ENCODE measurements at places on chromosomes 5 and 9.

DNA sequence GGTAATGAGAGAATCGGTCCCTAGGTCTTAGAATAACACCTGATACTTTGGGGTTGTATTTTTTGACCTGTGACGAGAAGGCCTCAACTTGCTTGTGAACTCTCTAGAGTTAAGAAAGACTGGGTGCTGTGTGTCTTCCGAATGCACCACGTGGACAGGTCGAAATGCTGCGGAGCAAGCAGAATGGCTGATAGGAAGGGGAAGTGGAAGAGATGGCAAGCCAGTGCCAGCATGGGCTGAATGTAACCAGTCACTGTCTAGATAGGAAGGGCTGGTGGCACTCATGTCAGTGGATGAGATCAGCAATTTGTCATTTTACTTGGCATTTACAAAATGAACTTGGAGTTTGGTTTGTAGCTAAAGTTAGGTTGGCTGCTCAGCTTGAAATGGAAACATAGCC, 5.6 kb downstream of the OTULINL start:
- no peak for DNase-seq

- peak; percentile 72 for DNase-seq
These were observed 79.9 kb downstream of the FNBP1 start for GRCh38 chr9:129962889-129963703.

GRCh38 chr5:139177809-139178588, 20.2 kb downstream of the SIL1 start:
- no peak for DNase-seq

GRCh38 chr9:120742951-120743416, 28.7 kb upstream of the MEGF9 start:
- DNase-seq: peak; percentile 66

DNA sequence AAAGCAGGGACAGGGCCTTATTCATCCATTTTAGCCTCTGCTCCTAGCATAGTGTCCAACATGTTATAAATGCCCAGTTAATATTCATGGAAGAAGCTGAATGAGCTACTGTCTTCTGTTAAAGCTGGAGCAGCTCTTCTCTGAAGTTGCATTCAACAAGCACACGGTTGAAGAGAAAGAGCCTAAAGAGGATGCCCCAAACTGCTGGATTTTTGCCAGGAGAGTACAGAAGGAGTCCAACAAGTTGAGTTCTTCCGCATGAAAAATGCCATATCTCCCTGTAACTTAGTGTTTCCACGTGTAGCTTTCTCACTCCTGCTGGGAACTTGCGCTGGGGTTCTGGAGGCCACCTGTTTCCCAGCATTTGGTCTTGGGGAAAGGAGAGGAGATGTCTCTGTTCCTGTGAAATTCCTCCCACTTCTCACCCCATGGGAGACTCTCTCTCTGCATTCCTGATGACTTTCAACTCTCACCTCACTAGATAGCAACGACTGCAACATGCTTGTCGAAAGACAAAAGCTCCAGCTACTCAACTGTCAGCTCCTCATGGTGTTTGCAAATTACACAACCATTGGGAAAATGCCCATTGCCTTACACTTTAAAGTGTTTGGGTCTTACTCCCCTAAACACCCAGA, 122.8 kb downstream of the KIF4B start:
- no peak for DNase-seq

DNA sequence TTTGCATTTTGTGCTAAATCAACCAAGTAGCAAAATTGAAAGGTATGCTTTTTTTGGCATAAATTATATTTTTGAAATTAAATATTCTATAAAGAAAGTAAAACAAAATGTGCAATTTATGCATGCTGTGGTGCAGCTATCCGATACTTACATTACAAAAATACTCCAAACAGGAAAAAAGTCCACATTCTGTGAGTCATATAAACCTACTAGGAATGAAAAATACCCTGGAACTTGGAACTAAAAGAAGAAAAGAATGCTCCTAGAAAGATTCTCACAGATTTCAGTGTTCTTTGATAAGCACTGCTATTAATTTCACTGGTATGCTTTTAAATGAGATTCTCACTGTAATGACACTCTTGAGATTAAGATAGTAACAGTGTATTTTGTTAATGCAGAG, 92.6 kb downstream of the OSMR start:
- DNase-seq: no peak

DNA sequence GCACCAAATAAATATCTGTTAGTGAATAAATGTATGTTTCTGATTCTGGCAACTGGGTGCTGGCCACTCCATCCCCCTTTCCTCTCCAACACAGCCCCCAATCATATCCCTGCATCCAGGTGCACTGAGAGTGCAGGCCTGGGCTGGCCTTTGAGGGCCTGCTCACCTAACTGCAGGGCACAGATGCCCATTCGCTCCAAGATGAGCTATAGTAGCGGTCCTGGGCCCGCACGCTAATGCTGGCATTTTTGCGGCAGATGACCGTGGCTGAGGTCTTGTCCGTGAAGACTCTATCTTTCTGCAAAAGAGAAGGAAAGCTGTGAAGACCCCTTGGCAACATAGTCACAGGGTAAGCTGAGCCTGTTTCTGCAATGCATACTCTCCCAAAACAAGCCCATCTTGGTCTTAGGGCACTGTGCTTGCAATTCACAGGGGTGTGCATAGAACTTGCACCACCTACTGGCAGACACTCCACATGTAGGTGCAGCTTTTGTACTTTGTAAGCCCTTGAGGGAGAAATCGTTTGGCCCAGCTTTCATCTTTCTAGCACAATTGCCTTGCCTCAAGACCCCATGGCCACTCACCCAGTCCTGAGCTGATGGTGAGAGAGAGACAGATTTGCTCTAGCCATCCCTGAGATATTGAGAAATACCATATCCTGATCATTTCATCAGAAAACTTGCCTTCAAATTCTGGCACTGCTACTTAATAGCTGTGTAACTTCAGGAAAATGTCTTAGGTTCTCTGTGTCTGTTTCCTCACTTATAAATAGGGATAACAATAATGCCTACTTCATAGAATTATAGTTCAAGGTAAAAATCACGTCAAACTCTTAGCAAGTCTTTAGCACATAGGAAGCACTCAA, 13.5 kb downstream of the IL12B start:
- DNase-seq: peak; percentile 64

- DNase-seq: no peak
These were observed 6.8 kb downstream of the TSSK1B start for GRCh38 chr5:113427871-113428574.

- peak; percentile 88 for DNase-seq
These were observed 49.7 kb upstream of the FST start for GRCh38 chr5:53430618-53431252.

GRCh38 chr9:127089631-127090081, 32.8 kb downstream of the ANGPTL2 start:
- DNase-seq: no peak

DNA sequence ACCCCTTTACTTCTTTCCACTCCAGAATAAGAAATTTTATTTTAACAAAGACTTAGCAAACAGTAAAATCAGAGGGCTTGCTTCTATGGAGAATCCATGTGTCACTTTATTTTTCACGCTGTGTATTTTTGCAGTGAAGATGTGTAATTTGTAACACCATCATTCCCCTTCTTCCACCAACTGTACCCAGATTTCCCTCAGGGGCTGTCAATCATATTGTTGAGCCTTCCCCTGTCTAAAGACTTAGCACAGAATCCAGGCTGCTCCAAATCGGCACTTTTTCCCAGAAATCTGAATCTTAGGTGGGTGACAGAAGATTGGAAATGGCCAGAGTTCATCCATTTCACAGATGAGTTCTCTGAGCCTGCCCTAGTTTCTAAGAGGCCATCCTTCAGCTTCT, 115.9 kb downstream of the GNAQ start:
- no peak for DNase-seq

DNA sequence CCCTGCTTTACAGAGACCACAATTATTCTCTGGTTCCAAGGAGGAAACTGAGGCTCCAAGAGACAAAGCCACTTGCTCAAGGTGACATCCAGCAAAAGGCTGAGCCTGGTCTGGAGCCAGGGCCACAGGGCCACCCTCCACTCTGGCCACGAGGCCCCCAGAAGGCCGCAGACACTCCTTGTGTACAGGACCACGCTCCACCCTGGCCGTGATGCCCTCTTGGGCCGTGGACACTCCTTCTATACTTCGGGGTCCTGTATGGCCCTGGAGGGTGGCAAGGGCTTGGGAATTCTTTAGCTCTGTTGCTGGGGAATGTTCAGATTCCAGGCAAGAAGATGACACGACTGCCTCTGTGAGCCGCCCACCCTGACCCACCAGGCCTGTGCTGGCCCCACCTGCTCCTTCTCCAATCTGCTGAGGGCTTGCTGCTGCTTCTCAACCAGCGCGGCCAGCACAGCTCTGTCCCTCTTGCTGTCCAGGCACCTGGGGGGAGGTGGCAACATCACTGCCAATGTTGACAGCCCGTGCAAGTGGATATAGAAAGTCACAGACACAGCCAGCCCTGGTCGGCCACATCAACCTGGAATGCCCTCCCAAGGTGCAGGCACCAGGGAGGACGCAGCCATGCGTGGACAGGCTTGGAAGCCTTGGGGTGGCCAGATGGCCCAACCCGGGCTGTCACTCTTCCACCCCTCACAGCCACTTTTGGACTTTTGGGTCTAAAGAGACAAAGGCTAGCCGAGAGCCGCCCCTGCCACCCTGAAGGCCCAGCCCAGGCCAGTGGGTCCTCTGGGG, 20.1 kb upstream of the QSOX2 start:
- no peak for DNase-seq

DNA sequence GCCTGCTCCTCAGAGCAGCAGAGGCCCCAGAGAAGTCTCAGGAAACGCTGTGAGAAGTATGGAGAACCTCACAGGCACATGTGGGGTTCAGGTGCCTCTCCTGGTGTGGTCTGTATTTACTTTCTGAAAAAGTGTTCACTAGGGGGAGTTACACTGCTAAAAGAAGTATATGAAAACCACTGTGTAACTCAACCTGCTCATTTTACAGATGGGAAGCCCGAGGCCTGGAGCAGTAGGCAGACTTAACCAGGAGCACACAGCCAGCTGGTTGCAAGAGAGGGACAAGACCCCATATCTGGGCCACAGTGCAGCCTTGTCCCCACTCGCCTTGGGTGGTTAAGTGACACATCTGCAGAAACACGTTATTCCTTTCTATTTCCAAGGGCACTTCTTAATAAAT, 112.8 kb upstream of the SAP30L start:
- no peak for DNase-seq

DNA sequence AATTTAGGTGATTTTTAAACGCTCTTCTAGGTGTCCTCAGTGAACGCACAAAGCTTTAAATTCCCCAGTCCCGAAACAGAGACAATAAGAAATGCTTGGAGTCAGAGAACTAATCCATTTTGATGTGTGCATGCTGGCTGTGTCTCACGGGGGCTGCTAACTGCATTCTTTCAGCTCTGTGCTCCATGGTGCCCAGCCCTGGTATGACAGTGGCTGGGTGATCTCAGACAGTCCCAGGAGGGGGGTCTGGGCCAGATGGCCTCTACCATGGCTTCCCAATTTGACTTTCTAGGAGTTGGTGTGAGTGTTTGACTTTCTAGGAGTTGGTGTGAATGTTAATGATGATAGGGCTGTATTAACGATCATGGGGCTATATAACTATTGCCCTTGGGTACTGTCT, 12.1 kb downstream of the OLFM1 start:
- no peak for DNase-seq

GRCh38 chr5:42951293-42951840, 88.8 kb downstream of the ANXA2R start:
- no peak for DNase-seq

DNA sequence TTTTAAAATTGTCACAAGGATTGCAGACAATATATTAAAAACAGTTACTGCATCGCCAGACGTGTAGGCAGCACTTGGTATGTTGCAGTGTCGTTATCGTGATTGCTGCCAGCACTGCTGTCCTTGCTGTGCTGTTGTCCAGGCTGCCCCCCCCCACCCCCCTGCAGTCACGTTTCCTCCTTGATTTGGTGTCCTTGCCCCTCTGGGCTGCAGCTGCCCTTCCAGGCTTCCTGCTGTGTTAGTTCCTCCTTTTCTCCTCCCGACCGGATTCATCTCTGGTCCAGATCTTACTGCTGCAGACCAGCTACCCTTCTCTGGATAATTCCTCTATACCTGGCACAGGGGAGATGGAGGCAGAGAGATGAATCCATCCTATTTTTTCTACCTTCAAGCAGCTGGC, 298.9 kb downstream of the TRIM32 start:
- DNase-seq: no peak

DNA sequence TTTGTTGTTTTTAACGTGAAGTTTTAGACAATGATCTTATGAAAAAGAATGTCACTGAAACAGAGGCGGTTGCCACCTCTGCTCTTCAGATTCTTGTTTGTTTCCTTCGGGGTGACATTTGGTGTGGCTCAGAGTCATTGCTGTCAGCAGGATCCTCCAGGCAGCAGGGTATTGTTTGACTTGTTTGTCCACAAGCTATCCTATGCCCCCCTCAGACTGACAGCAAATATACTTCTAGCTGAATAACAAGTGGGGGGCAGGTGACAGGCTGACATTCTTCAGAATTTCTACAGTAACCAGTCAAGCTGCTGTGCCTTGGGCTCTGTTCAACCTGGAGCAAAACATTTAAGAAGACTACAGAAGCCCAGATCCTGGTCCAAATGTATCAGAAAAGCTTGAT, 383.3 kb downstream of the YTHDC2 start:
- no peak for DNase-seq

GRCh38 chr5:123282444-123282843, 140.8 kb downstream of the CEP120 start:
- DNase-seq: no peak

GRCh38 chr9:133991964-133992779, at the start of gene VAV2:
Gene VAV2, minus strand, starts transcription at chr9:133992324. Its CDS starts 46 bp downstream, at chr9:133992278.
- peak; percentile 78 for DNase-seq

GRCh38 chr9:13478160-13478559, 198.7 kb upstream of the MPDZ start:
- DNase-seq: no peak

DNA sequence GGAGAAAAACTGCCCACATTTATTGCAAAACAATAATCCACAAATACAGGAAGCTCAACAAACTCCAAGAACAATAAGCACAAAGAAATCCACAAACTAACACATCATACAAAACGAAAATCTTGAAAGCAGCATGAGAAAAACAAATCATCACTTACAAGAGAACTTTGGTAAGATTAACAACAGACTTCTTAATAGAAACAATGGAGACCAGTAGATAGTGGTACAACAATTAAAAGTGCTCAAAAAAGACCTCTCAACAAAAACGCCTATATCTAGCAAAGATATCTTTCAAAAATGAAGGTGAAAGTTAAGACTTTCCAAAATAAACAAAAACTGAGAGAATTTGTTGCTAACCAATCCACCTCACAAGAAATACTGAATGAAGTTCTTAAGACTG, 38.4 kb downstream of the CDKL3 start:
- peak; percentile 12 for DNase-seq

DNA sequence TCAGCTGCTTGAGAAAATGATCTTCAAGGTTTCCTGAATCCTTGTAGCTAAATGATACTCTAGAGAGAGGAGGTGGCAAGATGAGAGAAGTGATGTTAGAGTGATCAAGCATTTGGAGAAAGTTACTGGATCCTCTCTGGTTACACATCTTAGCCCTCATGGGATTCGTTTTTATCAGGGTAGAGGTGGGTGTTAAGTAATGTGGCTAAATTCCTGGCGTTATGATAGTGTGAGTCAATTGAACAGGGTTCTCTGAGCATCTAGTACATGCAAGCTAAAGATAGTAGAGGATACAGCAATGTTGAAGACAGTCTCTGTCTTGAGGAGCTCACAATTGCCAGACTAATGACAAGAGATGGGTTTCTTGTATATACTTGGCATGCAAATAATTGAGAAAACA, 123.7 kb downstream of the PSD2 start:
- peak; percentile 5 for DNase-seq
